ENCODE measurements at places on chromosomes 2 and 18.

- DNase-seq, result peak; percentile 66
Measured at GRCh38 chr2:24874035-24874434, 46.0 kb downstream of the ADCY3 start.

DNA sequence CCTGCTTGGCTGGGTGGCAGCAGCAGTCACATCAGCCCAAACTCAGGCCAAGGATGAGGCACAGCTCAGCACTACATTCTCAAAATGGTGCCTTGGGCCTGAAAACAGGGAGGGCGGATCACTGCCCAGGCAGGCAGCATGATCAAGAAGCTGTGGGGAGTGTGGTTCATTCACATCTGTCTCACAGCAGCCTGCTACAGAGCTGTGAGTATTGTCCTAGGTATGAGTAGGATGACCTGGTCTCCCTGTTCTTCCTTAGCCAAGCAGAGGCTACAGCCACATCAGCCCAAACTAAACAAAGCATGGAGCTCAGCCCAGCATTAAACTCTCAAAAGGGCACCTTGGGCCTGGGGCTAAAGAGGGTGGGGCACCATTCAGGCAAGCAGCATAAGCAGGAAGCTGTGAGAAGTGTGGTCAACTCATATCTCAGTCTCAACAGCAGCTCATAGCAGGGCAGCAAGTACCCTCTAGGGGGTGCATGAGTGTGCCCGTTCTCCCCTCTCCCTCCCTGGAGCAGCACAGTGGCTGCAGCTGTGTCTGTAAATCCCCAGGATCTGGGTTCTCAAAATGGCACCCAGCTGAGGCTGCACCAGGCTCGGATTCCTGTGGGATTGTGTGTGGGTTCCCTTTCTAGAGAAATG lies 139.6 kb downstream of the TRABD2A start:
- peak; percentile 20 for DNase-seq

GRCh38 chr2:146986161-146986560 lies 858.7 kb upstream of the ACVR2A start:
- no peak for DNase-seq

DNA sequence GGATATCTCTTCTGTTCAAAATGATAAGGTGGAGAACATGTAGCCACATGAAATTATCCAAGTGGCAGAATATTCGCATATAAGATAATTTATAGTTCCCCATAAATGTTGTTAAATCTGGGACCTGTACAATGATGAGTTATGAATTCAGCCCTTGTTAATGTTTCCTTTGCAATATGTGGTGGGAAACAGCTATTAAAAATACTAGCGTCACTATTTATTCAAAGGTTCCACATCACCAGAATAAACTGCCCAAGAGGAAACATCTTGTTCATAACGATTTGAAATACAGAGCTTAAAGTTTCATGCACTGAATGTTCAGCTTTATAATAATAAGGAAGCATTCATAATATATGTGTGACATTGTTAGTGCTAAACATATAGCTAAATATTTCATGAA lies 223.9 kb upstream of the TCF4 start:
- DNase-seq, result no peak

GRCh38 chr18:50177294-50177992 lies 17.5 kb downstream of the MYO5B start:
- DNase-seq, result no peak

DNA sequence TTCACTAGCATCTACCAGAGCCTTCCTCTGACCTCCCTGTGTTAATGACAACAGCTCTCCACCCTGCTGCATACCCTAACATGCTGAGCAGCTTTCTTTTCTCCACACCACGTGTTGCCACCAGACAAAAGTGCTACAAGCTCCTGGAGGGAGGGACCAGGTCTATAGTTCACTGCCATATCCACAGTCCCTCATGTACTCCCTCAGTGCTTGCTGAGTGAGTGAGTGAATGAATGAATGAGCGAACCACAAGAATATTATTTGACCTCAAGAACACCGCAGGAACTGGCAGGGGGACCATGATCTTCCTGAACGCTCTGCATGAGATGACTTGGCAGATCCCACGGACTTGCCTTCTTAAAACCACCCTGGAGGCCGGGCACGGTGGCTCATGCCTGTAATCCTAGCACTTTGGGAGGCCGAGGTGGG lies 47.4 kb upstream of the CAB39 start:
- DNase-seq, result no peak

DNA sequence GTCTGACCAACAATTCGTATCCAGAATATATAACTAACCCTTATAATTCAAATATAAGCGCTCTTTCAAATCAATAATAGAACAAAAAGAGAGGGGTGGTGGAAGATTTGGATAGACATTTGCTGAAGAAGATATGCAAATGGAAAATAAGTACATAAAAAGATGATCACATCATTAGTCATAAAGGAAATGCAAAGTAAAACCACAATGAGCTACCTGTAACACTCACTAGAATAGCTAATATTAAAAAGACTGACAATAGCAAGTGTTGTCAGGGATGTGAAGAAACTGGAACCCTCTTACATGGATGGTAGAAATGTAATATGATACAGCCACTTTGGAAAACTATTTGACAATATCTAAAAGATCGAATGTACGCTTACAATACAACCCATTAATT lies 84.9 kb upstream of the MRPS9 start:
- DNase-seq, result no peak

GRCh38 chr2:225670111-225670974 lies 270.8 kb downstream of the NYAP2 start:
- no peak for DNase-seq

- no peak for DNase-seq
Measured at GRCh38 chr18:44997174-44997573, 316.5 kb downstream of the SETBP1 start.

- DNase-seq, result no peak
Measured at GRCh38 chr2:158221063-158222020, 119.7 kb downstream of the UPP2 start.

GRCh38 chr2:36459725-36460137 lies 104.2 kb downstream of the CRIM1 start:
- no peak for DNase-seq

- DNase-seq, result peak; percentile 57
Measured at GRCh38 chr2:25822190-25823117, 55.8 kb downstream of the ASXL2 start.

- no peak for DNase-seq
Measured at GRCh38 chr2:207561386-207562080, 31.8 kb downstream of the CREB1 start.

DNA sequence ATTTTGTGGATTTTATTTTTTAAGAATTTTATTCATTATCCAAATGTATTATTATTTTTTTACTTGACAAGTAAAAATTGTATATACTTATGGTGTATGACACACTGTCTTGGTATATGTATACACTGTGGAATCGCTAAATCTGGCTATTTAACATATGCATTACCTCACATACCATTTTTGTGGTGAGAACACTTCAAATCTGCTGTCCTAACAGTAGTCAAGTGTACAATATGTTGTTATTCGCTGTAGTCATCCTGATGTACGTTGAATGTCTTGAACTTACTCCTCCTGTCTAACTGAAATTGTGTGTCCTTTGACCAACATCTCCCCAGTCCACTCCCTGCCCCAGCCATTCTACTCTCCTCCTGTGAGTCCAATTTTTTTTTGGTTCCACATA lies 153.2 kb upstream of the PTPRM start:
- no peak for DNase-seq

DNA sequence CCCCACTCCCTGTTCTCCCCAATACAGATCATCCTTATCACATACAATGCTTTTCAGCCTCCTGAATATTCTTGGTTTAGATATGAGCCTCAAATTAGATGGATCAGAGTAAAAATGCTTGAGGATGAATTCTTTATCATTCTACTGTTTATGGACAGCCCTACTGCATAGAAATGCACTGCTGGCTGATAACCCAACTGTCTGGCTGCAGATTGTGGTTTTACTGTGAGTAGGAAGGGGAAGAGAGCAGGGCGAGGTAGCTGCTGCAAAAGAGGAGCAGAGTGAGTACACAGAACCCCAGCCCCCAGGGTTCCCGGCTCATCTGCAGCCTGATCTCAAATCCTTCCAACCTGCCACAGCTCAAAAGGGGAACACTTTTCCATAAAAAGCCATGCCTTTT lies 29.4 kb upstream of the NCOA1 start:
- DNase-seq, result no peak

GRCh38 chr18:3367491-3368091 lies 82.4 kb upstream of the TGIF1 start:
- no peak for DNase-seq

GRCh38 chr2:217976301-217976700 lies 26.5 kb downstream of the TNS1 start:
- DNase-seq, result no peak

- DNase-seq, result no peak
Measured at GRCh38 chr2:197251163-197251562, 59.4 kb downstream of the ANKRD44 start.

GRCh38 chr2:182164686-182165085 lies 179.0 kb downstream of the PPP1R1C start:
- no peak for DNase-seq

GRCh38 chr2:39583213-39583612 lies 82.5 kb upstream of the TMEM178A start:
- no peak for DNase-seq

DNA sequence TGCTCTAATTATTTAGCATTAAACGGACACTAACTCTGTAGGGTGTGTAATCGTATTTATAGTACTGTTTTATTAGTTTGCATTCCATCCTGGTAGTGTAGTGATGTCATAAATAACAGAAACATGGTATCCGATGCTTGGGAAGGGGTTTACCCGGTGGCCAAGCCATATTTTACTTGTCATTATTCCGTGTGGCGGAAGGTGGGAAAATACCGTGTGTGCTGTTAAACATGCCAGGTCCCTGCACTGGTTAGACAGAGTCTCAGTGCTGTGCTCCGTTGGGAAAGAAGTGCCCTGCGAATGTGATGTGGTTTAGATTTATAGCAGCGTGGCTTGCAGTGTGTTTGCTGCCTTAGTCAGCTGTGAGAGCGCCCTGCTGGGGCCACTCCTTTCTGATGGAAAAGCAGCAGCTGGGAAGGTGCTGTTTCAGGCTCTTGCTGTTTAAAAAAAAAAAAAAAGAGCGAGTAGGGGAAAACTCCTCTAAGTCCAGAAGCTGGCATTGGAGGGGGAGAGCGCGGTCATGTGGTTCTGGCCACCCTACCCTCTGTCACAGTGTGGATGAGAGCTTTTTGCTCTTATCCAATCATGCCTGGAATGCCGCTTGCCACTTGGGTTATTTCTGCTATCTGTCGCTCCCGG lies 211.0 kb downstream of the NEDD4L start:
- DNase-seq, result peak; percentile 52

GRCh38 chr18:50666536-50666935 lies 106.6 kb downstream of the MAPK4 start:
- no peak for DNase-seq

GRCh38 chr2:118050386-118050785 lies 36.5 kb upstream of the CCDC93 start:
- DNase-seq, result no peak

- no peak for DNase-seq
Measured at GRCh38 chr2:168480825-168481585, 24.9 kb downstream of the CERS6 start.

GRCh38 chr18:336713-337112 lies 68.9 kb upstream of the THOC1 start:
- DNase-seq, result no peak

DNA sequence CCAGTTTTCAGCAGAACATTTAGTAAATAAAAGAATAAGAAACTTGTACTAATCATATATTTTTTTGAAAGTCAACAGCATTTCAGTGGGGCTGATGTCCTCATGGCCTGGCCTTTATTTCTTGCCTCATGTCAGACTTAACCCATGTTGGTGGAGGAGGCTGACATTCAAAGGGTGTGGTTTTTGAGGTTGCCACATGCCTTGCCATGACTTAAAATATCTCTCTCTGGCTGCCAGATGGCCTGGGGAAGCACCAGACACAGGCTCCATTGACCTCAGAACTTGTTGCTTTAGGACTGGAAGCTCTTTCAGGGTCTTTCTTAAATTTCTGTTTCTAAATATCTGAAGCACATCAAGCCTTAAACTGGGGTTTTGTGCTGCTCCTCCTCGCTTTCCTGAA lies 32.5 kb upstream of the CD28 start:
- DNase-seq, result no peak

DNA sequence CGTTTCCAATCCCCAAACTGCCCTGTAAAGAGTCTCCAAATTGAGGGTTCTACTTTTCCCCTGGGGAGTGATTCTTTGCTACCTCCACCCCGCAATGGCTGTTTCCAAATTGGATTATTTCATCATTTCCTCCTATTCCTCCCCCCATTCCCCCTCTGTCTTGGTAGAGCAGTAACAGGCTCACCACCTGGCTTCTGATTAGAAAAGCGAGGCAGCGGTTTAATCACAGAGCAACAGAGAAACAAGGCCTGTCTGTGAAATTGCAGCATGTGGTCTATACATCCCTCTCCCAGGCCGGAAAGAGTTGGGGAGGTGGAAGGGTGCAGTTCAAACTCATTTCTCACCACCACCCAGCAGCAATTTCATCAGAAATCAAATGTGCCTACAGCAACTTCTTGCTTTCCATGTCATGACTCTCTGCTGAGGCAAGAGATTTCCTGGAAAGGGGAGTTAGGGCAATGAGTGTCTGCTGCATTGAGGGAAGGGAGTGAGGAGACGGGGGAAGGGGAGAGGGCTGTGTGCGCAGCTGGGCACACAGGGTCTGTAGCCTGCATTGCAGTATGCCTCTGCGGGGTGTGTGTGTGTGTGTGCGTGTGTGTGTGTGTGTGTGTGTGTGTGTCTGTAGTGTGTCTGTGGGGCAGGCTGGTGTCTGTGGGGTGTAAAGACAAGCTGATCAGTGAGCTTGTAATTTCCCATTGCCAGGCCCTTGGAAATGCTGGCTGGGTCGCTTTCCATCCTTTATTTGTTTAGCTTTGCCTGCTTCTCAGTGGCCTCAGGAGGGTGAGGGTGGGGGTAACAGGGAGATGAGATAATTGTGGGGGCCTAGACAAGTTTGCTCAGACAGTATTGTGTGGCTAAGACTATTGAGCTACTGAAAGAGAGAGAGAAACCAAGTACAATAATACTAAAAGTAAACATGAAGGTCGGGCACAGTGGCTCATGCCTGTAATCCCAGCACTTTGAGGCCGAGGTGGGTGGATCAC lies 13.5 kb upstream of the IGFBP2 start:
- DNase-seq, result no peak

DNA sequence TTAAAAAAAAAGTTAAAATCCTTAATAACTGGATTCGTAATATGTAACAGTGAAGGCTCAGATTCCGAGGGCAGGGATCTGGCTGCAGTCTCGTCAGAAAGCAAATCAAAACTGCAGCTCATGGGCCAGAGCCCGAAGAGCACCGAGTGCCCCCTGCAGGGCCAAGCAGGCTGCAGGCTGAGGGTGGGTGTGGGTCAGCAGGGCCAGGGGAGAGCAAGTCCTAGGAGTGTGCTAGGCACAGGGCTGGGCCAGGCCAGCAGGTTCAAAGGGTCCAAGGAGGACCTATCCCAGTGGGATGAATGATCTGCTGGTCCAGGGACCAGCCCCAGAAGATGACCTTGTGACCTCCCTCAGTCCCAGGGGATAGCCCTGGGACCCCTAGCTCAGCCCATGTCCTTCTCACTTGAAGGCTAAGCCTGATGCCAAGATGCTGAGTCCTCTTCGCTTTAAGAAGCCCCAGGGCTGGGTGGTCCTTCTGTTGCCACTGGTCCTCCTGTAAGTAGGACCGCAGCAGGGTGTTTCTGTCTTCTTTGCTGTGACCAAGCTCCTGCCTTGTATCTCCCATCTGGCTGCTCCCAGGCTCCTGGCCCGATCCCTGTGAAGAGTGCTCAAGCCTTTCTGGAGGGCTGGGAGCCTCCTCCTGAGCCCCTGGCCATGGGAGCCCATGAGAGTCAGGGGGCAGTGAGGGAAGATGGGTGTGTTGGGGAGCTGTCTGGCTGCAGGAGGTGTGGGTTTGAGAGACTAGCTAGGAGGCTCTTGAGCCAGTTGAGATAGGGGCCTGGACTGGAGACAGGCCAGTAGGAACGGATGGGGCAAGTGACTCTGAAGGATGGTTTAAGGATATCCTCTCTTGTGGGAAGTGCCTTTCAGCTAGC lies 150.7 kb downstream of the DYSF start:
- peak; percentile 7 for DNase-seq

Data from left cardiac atrium (tissue), 4 donors.